ENCODE measurements at places on chromosomes 12 and 14. TPM values are rescaled to one million over a fixed set of nuclear protein-coding genes. Genes with fewer than 3 reads are reported as not detected.

Gene HHIPL1
- 0.29 TPM for total RNA-seq

Gene MYH7
- not detected for total RNA-seq

Gene NRL
- 1.2 TPM for total RNA-seq

Gene RTN1
- total RNA-seq, result not detected

Gene TAS2R19
- not detected for total RNA-seq

Gene SYCP3
- not detected for total RNA-seq
